ENCODE measurements at places on chromosomes 2 and 18.

GRCh38 chr2:115569547-115569946 is 1127.1 kb downstream of the DPP10 start:
- DNase-seq: no peak

DNA sequence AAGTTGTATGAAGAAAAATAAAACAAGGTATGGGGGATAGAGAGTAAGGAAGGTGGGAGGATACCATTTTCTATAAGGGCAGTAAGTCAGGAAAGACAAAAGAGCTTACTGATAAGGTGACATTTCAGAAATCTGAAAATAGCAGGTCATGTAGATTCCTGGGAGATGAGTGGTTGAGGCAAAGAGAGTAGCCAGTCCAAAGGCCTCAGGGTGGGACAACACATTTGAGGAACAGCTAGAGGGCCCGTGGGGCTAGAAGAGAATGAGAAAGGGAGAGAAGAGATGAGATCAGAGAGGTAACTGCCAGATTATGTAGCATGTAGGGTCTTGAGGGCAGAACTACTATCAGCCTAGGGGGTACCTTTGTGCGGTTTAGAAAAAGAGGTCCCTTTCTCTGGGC is 2.9 kb downstream of the CLHC1 start:
- DNase-seq: no peak

DNA sequence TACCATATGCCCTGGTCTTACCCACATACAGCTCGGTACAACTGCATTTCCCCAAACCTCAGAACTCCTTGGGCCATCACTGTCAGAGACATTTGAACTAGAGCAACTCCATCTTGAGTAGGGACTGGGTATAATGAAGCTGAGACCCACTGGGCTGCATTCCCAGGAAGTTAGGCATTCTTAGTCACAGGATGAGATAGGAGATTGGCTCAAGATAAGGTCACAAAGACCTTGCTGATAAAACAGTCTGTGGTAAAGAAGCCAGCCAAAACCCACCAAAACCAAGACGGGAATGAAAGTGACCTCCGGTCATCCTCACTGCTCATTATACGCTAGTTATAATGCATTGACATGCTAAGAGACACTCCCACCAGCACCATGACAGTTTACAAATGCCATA is 131.3 kb downstream of the PIK3C3 start:
- DNase-seq: no peak

DNA sequence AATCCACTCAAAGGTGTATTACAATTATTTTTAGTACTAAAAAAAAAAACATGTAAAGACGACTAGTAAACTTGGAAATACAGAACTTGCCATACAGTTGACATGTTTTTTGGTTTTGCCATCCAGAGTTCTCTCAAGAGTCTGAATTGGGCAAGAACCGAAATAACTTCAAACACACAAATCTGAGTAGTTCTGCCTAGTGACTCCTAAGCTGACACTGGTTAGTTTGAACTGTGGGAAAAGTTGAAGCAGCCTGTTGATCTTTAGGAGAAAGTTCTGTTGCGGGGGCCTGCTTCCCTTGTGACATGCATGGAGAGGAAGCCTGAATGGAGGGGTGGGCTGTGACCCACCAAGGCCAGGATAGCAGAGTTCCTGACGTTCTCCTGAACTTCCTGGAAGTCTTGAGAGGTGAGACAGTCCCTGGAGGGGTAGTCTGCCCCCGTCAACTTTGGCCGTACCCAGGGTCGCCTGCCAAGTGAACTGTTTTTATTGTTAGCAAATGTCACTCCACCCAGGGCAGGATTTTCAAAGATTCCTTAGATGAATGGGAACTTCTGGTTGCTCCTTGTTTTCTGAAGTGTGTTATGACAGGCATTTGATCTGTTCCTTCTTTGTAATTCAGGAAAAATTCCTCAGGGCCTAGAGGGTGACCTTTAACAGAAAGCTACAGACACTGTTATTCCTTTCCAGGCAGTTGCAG is 85.6 kb upstream of the SPTBN1 start:
- no peak for DNase-seq

GRCh38 chr2:158501301-158501700 is 44.5 kb downstream of the PKP4 start:
- DNase-seq: no peak

DNA sequence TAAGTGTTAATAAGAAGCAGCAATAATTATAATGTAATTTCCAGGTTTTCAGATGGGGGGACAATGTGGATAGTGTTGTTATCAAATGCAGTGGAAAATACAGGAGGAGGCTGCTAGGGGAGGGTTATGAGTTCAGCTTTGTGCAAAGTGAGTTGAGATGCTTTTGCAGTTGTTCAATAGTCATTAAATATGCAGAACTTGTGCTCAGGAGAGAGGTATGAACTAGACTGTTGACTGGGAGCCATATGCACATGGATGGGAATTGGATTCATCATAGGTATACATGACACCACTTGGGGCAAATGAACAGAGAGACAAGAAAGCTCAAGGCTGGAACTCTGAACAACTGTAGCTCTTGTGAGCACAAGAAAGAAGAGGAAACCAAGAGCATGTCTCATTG is 182.1 kb upstream of the PID1 start:
- no peak for DNase-seq

DNA sequence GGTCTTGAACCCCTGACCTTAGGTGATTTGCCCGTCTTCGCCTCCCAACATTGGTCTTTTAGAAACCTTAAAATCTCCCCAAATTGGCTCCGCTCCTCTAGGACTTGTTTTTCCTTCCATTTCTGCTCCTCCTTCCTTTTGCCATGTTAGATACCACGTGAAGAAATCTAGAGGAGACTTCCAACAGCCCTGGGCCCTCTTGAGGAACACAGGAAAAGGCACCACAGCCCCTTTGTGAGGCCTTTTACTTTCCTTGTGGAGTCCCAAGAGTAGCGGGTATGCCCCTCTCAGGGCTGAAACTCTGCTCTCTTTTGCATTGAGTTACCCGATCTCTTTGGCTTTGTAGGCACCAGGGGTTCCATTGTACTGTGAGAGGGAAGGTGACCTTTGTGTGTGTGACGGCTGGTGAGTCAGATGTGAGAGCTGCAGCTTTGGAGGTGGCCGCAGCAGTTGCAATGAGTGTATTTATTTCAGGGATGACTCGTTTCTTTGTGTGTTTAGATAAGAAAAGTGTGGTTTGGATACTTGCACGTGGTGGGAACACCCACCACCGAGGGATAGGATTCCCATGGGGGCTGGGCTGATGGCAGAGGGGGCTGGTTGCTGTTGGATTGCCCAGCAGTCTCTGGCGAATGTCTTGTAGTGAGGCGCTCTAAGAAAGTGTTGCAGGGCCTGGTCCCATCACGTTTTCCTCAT is 218.4 kb upstream of the HS6ST1 start:
- DNase-seq: peak; percentile 83

GRCh38 chr2:134460583-134460998 is 206.7 kb downstream of the MGAT5 start:
- peak; percentile 89 for DNase-seq

DNA sequence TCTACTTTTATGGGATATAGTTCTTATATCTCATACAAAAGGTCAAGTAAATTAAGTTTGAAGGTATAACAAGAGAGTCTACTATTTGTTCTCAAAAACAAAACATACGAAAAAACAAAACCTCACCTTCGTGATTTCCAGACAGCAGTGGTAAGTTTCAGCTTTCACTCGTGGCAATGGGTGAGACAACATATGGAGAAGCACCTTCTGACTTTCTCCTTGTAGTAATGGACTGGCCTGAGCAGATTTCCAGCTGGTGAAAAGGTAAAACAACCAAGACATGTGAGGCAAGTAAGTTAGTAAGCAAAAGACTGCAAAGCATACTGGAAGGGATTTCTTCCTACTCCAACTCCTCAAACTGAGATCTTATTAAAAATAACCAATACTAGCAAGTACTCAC is 39.6 kb downstream of the RTTN start:
- no peak for DNase-seq

DNA sequence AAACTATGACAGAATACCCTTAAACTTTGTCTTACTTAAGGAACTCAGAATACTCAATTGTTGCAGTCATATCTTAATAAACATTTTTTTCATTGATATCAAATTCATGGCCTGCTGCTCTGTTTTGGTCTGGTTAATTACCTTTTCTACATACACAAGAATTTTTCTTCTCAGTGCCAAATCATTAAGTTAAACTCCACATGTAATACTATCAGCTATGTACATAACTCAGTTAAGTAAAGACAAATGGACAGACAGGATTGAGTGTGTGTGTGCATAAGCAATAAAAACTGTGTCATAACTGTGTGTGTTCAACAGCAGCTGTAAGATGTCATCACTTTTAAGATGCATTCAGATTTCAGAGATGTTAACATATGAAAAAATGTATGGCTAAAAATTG is 34.4 kb downstream of the VRK2 start:
- DNase-seq: no peak
